ENCODE measurements at places on chromosomes 16 and 17.

DNA sequence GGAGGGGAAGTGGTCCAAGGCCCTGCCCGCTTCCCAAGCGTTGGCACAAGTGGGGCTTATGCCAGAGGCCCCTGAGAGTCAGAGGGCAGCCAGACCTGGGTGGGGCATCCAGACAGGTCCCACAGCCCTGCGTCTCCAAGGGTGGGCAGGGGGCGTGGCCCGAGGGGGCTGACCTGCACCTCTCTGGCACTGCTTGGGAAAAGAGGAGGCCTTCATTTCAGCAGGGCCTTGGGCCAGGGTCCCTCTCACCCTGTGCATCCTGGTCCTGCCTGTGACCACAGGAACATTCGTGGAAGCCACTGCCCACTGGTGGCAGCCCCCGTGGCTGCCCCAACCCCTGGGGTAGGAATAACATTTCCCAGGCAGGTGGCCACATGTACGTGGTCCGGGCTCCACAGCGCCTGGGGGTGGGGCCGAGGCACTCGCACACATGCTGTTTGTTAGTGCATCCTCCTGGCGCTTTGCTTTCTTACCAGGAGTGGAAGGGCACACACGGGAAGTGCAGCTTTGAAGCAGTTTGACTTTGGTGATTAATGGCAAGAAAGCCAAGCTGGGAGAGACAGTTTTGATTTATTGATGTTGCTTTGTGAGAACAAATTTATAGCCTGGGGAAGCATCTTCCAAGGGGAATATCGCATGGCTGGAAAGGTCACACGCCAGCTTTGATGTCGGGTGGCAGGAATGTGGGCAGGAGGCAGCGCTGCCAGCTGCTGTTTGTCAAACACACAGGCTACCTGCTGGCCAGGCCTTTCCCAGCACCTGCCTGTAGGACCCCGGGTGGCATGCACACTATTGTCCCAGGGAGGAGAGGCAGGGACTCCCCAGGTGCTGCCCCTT is 4.3 kb downstream of the CENPX start:
- no peak overlapping the region for H3K4me3 ChIP-seq
- peaks cover 26% of the 10 kb centered on the region for H3K4me1 ChIP-seq
- no peak overlapping the region for H3K27ac ChIP-seq
- no peaks in the 10 kb centered on the region for H3K27me3 ChIP-seq

DNA sequence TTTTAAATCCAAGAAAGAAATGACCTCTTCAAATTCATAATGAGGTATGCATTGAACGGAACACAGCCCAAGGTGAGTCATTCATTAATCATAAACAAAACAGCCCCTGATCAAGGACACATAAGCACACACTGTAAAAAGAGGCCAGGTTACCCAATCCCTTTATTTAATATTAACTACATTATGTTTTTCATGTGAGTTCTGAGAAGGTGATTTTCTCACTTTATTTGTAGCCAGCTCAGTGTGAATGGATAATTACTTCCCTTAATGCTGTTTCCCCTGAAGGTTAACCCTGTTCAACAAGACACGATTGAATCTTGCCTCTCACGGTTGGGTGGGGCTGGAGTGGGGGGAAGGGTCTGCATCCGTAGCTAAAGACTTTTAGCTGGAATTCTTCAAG is 257.3 kb upstream of the SALL1 start:
- no peak overlapping the region for H3K4me3 ChIP-seq
- H3K4me1 ChIP-seq = no peaks in the 10 kb centered on the region
- no peaks in the 10 kb centered on the region for H3K36me3 ChIP-seq
- DNase-seq = no peak
- no peaks in the 10 kb centered on the region for H3K27me3 ChIP-seq

- no peaks in the 10 kb centered on the region for H3K4me1 ChIP-seq
- H3K27ac ChIP-seq = no peak overlapping the region
- DNase-seq = no peak
- H3K4me3 ChIP-seq = no peak overlapping the region
These were observed 10.3 kb upstream of the HAS3 start for GRCh38 chr16:69095193-69095592.

- no peaks in the 10 kb centered on the region for H3K36me3 ChIP-seq
- no peak for DNase-seq
- H3K4me3 ChIP-seq = no peak overlapping the region
- peaks cover 4% of the 10 kb centered on the region for H3K4me1 ChIP-seq
These were observed 123.2 kb downstream of the HS3ST2 start for GRCh38 chr16:22937169-22937568.

DNA sequence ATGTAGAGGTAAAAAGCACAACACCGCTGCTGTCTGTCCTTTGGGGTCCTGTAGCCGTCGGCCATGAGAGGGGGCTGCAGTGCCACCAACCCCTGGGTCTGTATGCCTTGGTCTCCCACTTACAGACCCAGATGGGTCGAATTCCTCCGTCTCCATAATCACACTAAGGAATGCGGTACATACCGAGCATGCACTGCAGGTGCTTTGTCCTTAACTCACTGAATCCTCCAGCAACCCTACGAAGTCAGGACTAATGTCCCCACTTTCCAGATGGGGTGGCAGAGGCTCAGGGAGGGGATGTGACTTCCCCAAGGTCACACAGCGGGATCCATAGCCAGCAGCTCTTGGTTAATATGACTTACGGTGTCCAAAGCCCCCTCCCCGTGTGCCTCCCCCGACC is 219.9 kb upstream of the CIBAR2 start:
- no peaks in the 10 kb centered on the region for H3K36me3 ChIP-seq
- no peak for DNase-seq
- no peak overlapping the region for H3K4me3 ChIP-seq
- H3K27me3 ChIP-seq = no peaks in the 10 kb centered on the region
- H3K27ac ChIP-seq = no peak overlapping the region
- peaks cover 30% of the 10 kb centered on the region for H3K4me1 ChIP-seq

DNA sequence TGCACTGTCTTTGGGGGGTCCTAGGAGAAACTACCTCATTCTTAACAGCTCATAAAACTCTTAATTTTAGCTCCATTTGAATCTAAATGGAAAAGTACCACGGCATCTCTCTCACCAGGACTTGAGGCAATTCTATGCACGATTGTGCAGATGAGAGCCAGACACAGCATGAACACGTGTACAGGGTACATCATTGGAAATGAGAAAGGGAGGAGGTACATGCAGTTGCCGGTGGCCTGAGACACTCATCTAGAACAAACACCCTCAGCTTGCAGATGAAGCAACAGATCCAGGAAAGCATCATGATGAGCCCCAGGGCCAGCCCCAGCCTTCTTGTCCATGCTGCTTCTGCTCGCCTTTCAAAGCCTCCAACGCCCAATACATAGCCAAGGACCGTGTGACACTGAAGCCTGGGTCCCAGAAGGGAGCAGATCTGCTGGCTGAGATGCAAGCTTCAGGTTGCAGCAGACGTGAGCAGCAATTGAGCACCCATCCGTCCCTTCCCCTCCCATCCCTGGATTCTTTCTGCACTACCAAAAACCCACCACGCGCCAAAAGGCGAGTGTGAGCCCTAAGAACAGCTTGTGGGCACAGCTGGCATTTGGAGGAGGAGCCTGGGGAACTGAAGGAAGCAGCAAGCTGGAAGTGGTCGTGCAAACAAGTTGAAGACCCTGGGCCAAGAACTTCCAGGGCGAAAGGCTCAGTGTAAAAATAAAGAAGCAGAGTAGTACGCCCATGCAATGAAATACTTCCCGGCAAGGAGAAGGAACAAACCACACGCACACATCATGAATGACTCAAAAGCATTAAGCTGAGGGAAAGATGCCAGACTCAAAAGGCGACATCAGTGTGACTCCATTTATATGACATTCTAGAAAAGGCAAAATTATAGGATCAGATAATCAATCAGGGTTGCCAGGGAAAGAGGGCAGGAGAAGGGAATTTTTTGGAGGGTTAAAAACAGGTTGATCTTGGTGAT is 7.3 kb upstream of the RCVRN start:
- no peak overlapping the region for H3K27ac ChIP-seq
- no peak for DNase-seq
- H3K4me3 ChIP-seq = no peak overlapping the region
- H3K27me3 ChIP-seq = peaks cover 16% of the 10 kb centered on the region

DNA sequence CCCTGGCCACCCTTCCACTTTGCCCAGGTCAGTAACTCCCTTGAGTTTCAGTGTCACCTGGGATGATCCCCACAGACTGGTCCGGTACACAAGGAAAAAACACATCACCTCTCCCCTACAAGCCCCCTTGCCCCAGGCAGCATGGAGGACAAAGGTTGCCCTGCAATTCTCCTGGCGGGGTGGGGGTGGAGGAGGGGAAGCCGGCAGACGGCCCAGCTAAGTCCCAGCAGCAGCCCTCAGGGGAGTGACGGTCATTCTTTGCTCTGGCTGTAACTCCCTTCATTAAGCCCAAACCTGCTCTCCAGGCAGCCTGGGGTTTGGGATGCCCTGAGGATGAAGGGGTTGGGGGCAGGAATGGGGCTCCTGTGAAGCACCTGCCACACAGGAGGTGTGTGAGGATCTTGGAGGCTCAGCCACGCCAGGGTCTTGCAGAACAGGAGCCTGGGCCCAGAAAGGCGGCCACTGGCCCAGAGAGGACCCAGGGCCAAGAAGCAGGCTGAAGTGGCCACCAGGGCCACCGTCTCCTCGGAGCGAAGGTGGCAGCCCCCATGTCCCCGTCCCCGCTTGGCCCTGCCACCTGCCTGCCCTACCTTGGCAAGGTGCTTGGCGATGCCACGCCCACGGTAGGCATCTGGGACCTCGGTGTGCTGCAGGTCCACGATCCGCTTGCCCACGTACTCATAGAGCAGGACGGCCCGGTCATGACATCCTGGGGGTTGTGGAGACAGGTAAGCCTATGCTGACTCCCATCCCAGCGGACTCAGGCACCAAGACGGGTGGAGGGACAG is 9.5 kb downstream of the NATD1 start:
- DNase-seq = no peak
- H3K27me3 ChIP-seq = no peaks in the 10 kb centered on the region
- H3K36me3 ChIP-seq = peaks cover 16% of the 10 kb centered on the region
- peaks cover 5% of the 10 kb centered on the region for H3K4me1 ChIP-seq
- no peak overlapping the region for H3K4me3 ChIP-seq

DNA sequence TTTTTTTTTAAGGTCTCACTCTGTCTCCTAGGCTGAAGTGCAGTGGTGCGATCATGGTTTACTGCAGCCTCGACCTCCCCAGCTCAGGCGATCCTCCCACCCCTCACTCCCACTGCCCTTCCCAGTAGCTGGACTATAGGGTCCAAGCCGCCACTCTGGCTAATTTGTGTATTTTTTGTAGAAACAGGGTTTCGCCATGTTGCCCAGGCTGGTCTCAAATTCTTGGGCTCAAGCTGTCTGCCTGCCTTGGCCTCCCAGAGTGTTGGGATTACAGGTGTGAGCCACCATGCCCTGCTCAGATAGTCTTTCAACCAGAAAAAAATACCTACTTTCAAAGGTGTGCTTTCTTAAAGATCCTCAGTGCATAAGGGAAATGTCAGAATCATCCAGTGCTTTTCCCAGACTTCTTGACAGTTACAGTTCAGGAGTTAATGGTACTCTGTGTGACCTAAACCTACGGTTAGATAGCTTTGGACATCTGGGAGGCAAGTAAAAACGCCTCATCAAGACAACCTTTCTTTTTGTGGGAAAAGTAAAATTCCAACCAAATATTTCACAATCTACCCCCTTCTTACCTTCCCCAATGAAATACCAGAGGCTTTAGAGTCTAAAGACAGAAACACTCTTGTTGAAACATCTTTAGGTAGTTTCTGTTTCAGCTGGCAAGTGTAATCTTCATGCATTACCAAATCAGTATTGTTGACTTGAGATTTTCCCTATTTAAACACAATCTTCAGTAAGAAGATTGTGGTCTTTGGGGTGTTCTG is 6.8 kb downstream of the RSPRY1 start:
- no peaks in the 10 kb centered on the region for H3K36me3 ChIP-seq
- no peak overlapping the region for H3K27ac ChIP-seq
- DNase-seq = no peak
- no peaks in the 10 kb centered on the region for H3K27me3 ChIP-seq
- H3K4me1 ChIP-seq = peaks cover 34% of the 10 kb centered on the region
- no peak overlapping the region for H3K4me3 ChIP-seq

DNA sequence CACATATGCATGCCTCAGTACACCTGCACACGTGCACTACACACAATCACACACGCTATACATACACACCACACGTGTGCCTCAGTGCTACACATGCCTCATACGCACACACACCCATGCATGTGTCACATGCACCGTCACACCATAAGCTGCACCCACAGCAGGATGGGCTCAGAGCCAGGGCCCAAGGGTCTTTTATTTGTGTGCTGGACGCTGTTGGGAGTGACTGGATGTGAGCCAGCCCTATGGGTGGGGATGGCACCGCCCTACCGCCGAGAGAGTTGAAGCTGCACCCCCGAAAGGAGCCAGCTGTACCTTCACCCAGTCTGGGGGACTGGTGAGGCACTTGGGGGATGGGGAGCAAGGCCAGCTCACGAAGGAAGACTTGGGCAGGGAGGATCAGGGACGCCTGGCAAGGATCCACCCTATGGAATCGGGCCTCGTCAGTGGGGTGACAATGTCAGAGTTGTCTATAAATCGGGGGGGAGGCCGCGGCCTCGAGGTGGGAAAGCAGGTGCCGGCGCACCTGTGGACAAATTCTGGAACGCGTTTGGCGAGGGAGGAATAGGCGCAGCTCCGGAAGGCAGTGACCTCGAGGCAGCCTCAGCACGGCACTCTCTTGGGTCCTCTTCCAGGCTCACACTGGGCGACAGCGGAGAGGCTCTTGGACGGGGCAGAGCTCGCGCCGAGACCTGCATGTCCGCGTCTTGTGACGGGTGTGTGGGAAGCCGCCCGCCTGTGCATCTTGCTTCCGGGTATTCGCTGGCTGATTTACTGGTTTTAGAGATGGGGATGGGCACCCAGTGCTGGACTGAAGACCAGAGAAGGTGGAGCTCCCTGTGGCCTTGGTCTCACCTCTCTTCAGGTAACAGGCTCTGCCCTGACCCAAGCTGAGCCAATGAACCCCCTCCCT is 7.3 kb downstream of the RGS11 start:
- no peak for DNase-seq
- no peak overlapping the region for H3K27ac ChIP-seq
- peaks cover 8% of the 10 kb centered on the region for H3K4me1 ChIP-seq
- no peaks in the 10 kb centered on the region for H3K27me3 ChIP-seq

DNA sequence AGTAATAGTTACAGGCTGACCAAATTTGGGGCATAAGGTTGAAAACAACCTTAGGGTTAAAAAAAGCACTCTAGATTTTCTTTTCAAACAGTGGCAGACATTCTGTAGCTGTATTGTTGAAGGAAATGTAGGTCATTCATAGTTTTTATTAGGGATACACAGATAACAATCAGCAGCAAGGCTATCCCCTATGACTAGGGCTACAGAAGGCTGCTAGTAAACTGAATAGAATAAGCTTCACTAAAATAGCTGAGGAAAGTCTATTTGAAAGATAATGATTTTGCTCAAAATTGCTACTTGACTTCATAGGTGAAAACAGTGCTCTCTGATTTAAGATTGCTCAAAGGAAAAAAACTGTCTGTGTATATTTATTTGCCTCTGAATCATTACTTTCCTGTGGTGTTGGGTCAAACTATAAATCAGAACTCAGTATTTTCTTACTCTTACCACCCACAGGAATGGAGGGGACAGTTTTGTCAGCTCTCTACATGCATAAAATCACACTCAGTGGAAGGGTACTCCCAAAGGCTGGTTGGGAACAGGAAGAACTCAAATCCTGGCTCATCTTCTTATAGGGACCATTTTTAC is 24.8 kb downstream of the RPGRIP1L start:
- H3K36me3 ChIP-seq = peaks cover 4% of the 10 kb centered on the region
- no peak overlapping the region for H3K4me3 ChIP-seq
- H3K27ac ChIP-seq = no peak overlapping the region
- no peak for DNase-seq
- no peaks in the 10 kb centered on the region for H3K4me1 ChIP-seq
